ENCODE measurements at places on chromosomes 13 and 19.

DNA sequence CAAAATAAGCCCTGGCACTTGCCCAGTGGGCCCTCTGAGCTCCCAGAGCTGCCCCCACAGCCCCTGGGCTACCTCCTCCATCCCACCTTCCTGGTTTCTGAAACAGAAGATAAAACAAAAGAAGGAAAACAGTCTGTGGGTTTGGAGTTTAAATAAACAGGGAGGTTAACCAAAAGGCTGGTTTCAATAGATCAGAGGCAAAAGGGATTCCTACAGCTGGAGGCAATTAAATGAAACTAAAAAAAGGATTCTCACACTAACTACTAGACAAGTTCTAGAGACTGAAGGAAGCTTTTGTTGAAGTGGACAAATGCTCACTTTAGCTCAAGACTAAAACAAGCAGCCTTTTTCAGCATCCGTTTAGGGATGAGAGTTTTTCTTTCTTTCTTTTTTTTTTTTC lies 569.8 kb downstream of the FGF9 start:
- DNase-seq: no peak

DNA sequence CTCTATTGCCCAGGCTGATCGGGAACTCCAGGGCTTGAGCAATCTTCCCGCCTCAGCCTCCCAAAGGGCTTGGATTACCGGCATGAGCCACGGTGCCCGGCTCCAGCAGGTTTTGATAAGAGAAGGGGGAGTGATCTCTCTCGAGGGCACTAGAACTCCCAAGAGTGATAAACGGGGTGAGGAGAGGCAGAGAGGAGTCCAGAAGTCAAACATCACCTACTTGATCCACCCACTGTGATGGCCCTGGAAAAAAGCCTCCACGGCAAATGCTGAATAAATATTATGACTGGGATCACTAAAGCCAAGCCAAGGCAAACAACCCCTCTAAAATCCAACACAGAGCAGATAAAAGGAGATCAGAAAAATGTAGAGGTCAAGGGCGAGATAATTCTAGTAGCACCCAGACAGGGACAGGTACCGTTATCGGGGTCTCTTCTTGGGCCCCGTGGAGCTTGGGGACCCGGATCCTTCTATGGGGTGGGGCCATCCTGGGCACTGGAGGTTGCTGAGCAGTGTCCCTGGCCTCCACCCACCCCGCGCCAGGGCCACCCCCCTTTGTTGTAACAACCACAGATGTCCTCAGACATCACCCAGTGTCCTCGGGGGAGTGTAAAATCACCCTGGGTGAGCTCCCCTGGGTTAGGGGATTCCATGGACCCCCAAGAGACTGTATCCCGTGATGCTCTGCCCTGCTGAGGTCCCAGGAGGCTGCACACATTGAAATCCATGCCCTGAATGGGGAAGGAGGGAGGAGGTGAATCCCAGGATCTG lies 3.7 kb upstream of the CREB3L3 start:
- no peak for DNase-seq

- no peak for DNase-seq
These were observed 18.4 kb downstream of the NAXD start for GRCh38 chr13:110633776-110634175.

DNA sequence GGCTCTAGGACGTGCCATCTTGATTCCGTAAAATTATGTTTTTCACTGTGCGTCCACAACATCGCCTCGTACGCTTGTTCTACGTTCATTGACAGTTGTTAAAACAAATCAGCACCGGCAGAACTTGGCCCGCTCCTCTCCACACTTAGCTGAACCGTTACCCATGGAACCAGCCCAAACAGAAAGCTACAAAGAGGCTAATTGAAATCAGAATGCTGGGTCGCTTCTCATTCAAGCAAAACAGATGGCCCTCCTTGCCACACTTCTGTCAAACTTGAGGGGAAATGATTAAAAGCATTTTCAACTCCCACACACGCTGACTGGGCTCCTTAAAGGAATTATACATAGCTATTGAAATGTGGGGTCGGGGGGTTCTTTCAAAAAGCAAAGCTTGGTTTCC lies 71.6 kb downstream of the TM9SF2 start:
- no peak for DNase-seq

GRCh38 chr19:19443902-19444680 lies 38.6 kb downstream of the GATAD2A start:
- DNase-seq: no peak

DNA sequence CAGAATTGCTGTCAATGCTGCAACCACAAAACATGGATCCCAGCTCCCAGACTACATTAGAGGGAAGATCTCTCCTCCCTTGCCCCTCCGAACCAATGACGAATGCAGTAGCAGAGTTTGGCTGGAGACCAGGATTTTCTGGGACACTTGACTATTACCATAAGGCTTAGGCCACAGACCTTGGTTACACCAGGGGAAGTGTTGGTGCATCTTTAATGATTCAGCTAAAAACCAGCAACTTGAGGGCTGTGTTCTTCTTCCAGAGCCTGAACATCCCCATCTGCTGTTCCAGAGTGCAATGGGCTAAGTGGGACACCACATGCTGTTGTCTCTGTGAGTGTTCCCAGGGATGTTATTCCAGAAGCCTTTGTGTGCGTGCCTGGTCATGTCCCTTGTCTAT lies 528.2 kb downstream of the LMO7 start:
- DNase-seq: no peak

DNA sequence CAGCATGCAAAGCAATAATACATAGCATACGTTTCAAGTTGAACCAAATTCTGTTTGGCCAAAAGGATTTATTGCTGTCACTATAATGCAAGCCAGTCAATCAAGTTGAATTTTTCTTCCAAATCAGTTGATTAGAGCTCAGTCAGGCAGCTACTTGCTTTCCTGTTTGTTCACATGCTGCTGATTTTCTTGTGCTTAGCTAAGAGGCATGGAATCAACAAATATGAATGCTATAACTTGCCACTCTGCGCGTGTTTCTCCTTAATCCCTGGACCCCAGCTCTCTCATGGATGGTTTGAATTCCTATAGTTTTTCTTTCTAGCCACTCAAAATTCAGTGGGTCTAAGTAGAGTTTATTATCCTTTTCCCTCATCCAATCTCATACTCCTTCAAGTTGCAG lies 311.3 kb downstream of the KLF5 start:
- DNase-seq: no peak

DNA sequence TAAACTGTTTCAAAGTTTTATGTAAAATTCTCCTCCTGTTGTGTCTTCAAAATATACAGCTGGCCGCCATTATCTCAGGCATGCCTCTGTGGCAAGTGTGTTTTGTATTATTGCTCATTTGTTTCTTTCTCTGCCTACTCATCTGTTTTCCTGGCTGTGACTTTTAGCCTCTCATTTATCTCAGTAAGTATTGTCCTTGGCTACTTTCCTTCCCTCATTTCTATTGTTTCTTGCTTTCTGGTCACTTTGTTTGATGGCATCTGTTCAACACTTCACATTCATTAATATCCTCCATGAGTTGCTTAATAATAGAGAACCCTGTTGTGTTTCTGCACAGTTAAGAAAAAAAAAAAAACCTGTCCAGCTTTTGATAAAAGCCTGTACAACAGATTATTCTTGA lies 869.4 kb downstream of the PCDH17 start:
- DNase-seq: no peak

- DNase-seq: no peak
These were observed 20.8 kb downstream of the TNFSF14 start for GRCh38 chr19:6649185-6649584.

- no peak for DNase-seq
These were observed 1737.2 kb upstream of the MIR17HG start for GRCh38 chr13:89610331-89610730.

DNA sequence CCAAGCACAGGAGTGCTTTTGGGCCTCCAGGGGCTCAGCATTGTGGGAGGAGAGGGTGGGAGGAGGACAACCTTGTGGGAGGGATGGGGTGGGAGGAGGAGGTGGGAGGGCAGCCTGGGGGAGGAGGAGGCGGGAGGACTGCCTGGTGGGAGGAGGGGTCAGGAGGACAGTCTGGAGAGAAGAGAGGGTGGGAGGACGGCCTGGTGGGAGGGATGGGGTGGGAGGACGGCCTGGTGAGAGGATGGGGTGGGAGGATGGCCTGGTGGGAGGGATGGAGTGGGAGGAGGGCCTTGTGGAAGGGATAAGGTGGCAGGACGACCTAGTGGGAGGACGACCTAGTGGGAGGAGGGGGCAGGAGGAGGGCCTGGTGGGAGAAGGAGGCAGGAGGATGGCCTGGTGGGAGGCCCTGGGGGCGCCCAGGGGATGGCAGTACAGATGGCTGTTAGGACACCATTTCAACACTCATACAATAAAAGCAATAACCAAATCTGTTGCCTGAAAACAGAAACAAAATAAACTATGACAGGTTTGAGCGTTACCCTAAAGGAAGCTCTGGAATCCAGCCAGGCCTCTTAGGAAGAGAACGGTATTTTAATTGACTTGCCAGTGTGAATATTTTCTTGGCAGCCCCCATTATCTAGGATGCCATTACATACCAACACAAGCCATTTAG lies 63.7 kb downstream of the CRYL1 start:
- DNase-seq: peak; percentile 1

DNA sequence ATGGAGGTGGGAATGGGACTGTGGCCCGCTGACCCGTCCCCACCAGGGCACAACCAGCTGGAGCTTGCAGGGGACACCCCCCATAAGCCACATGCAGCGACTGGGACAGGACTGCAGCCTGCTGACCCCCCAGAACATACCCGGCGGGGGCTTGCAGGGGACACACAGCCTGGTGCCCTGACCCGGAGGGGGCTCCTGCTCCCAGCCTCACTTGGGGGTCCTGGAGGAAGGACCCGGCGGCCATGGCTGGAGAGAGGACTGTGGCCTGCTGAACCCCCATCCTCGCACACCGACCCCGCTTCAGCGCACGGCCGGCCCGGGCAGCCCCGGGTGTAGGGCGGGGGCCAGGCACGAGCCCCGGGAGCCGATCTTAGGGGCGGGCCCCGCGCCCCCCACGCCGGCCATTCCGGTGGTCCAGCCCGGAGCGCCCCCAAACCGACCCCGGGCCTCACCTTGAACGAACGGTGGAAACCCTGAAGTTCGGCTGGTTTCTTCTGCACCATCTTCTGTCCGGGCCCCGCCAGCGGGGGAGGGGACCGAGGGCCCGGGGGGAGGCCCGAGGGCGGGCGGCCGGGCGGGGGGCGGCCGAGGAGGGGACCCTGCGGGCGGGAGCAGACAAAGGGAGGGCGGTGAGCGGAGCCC lies 574 bp downstream of the MKNK2 start:
- no peak for DNase-seq
